ENCODE measurements at places on chromosomes 16 and 17.

DNA sequence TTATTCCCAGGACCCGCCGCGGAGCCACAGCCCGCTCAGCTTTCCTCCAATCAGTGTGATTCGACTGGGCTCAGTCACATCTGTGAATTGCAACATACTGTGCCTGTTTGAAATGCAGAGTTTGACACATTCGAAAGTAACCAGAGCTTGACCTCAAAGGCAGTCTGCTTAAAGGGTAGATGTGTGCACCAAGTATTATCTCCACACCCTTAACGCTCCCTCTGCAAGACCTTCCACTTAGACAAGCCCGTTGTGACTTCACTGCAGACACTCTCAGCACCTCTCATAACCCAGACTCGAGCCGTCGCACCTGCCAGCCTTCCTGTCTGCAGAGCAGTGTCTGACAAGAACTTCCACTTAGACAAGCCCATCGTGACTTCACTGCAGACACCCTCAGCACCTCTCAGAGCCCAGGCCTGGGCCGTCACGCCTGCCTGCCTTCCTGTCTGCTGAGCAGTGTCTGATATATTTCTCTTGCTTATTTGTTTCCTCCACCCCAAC is 3.7 kb downstream of the KLHDC4 start:
- no peak for DNase-seq

GRCh38 chr16:86101137-86101896 is 202.4 kb downstream of the IRF8 start:
- no peak for DNase-seq

GRCh38 chr17:69218986-69219385 is 9.6 kb downstream of the ABCA10 start:
- DNase-seq = no peak

- DNase-seq = no peak
Observed at GRCh38 chr17:20256144-20256543, 211.2 kb downstream of the LGALS9B start.

GRCh38 chr16:56493126-56493525 is 26.7 kb downstream of the BBS2 start:
- DNase-seq = no peak

DNA sequence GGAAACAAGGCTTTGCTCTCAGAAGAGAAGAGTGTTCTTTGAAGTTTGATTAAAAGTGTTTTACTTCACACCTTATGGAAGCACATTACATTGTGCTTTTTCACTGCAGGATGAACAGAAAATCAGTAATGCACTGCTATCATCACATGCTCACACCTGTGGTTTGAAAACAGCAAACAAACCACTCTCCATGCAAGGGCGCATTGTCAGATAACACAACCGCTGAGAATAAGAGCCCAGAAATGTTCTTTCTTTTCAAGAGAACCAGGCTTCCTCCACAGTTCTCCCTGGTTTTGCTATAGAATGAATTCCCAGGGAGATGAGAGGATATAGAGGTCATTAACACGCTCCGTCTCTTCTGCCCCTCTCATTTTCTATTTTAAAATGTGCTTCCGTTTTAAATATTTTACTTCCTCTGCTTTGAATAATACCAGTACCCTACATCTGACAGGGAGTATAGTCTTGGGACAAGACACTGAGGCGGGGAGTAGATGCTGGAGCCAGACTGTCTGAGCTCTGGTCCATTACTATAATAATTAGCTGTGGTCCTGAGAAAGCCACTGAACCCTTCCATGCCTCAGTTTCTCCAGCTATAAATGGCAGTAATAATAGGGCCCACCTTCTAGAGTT is 71.6 kb downstream of the CDK5R1 start:
- no peak for DNase-seq

DNA sequence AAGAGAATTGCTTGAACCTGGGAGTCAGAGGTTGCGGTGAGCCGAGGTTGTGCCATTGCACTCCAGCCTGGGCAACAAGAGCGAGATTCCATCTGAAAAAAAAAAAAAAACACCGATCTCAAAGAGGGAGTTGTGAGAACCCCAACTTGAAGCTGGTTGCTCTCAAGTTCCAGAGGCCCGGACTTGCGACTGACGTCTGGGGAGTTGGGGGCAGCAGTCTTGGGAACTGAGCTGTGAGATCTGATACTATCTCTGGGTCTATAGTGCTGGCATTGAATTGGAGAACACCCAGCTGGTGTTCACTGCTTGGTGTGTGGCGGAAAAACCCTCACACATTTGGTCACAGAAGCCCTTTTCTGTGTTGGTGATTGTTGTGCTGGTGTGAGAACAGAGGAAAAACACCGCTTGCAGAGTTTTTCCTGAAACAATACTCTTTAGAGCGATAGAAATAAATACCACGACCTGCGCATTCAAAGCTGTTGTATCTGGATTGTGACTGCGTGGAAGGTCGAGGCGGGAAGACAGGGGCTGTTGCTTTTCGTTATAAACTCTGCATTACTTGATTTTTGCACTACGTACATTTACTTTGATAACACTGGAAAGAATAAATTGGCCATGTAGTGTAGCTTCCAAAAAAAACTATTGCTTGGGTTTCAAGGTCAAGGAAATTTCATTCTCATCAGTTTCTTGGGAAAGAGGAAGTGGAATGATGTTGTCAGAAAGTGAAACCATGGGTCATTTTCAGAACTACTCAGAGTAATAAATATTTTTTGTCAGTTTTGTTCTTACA is 8.8 kb downstream of the SCIMP start:
- no peak for DNase-seq

- no peak for DNase-seq
Observed at GRCh38 chr17:65198653-65199382, 61.6 kb downstream of the RGS9 start.
